GM23338 (cell line): ENCODE measurements at places on chromosomes 3 and 15. TPM values are rescaled to one million over a fixed set of nuclear protein-coding genes. Genes with fewer than 3 reads are reported as not detected.

- no peak for DNase-seq
These were observed 9.7 kb downstream of the ATP8B4 start for GRCh38 chr15:50109076-50109987.

GRCh38 chr15:96334017-96334704 is 3.7 kb downstream of the NR2F2 start:
- peak; percentile 46 for DNase-seq

DNA sequence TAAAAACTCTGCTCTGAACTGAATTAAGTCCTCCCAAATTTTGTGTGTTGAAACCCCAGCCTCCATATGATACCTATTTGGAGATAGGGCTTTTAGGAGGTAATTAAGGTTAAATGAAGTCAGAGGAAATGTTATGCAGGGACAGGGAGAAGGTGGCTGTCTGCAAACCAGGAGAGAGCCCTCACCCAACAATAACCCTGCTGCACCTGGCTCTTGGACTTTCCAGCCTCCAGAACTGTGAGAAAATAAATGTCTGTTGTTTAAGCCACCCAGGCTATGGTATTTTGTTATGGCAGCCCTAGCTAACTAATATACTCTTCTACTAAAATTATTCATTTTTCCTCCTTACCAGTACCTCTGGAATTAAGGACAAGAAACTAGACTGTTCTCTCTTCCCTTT is 79.5 kb downstream of the MEIS2 start:
- DNase-seq, result no peak

CMTM8 gene
- 14.3 and 24.5 TPM in 2 replicates for total RNA-seq

TMEM212 gene
- total RNA-seq, result not detected in 2 replicates
